ENCODE measurements at places on chromosomes 6 and 20.

DNA sequence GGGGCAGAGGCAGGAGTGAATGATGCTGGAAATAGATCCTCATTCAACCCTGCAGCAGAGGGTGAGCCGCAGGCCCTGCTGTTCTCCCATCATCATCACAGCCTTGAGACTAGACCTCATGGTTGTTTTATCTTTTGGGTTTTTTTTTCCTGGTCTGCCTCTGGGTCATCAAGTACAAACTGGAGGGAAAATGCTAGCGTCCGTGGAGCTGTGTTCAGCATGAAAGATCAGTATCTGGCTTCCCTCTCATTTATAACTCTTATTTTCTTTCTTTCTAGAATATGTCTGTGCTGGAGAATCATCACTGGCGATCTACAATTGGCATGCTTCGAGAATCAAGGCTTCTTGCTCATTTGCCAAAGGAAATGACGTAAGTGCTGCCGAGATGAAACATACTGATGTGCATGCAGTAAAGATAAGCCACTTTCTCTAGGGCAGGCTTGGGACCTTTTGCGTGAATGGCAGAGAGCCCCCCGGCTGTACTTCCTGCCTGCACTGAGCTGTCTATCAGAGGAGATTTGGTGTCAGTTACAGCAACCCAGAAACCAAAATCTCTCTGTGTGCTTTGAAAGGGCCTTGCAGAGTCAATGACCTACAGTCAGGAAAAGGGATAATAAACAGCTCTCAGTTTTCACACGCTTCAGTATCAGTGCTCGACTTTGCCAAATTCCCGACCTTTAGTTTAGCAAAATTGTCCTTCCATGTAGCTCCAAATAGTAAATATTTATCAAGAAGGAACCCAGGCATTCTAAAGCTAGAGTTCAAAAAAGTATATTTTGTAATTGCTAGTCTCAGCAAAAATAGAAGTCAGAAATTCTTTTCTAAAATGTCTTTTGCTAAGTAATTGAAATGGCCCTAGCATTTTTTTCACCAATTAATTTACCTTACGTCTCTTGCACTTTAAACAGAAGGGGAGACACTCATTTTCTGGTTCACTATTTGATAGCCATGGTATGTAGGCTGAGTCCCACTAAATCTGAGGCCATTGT is 76.3 kb downstream of the MTFR2 start:
- no peak for DNase-seq

GRCh38 chr6:53526000-53526399 is 18.9 kb downstream of the GCLC start:
- DNase-seq, result no peak

- no peak for DNase-seq
Observed at GRCh38 chr20:18313411-18313810, 25.1 kb downstream of the ZNF133 start.

GRCh38 chr6:169019727-169020491 is 233.7 kb downstream of the THBS2 start:
- no peak for DNase-seq

GRCh38 chr6:95690328-95690727 is 113.0 kb downstream of the MANEA start:
- DNase-seq, result no peak

GRCh38 chr6:46044881-46045617 is 29.4 kb upstream of the CLIC5 start:
- DNase-seq, result peak; percentile 64

- no peak for DNase-seq
Observed at GRCh38 chr6:166143011-166143410, 24.6 kb downstream of the TBXT start.

DNA sequence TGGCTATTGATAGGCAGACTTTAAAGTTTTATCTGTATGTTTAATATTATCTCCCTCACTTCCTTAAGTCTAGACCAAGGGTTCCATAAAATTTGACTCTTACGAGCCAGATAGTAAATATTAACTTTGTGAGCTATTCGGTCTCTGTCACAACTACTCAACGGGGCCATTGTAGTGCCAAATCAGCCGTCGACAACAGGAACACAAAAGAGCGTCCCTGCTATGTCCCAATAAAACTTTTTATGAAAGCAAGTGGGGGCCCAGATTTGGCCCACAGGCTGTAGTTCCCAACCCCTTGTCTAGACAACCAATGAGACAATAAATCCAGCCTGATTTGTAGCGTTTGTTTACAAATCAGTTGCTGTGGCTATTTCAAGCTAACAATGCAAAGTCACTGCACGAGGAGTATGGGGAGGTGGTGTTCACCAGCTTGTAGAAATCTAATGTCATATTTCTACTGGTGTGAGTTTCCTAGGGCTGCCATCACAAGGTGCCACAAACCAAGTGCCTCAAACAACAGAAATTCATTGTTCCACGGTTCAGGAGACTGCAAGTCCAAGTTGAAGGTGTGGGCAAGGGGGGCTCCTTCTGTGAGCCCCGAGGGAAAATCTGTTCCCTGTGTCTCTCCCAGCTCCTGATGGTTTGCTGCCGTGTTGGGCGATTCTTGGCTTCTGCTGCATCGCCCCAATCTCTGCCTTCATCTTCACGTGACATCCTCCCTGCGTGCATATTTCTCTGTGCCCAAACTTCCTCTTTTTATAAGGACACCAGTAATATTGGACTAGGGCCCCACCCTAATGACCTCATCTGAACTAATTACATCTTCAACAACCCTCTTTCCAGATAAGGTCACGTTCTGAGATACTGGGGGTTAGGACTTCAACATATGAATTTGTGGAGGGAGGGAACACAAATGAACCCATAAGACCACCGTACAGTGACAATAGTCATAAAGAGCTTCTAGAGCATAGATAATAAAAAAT is 356.0 kb upstream of the JARID2 start:
- DNase-seq, result no peak

GRCh38 chr6:47247227-47247797 is 62.4 kb downstream of the TNFRSF21 start:
- no peak for DNase-seq

DNA sequence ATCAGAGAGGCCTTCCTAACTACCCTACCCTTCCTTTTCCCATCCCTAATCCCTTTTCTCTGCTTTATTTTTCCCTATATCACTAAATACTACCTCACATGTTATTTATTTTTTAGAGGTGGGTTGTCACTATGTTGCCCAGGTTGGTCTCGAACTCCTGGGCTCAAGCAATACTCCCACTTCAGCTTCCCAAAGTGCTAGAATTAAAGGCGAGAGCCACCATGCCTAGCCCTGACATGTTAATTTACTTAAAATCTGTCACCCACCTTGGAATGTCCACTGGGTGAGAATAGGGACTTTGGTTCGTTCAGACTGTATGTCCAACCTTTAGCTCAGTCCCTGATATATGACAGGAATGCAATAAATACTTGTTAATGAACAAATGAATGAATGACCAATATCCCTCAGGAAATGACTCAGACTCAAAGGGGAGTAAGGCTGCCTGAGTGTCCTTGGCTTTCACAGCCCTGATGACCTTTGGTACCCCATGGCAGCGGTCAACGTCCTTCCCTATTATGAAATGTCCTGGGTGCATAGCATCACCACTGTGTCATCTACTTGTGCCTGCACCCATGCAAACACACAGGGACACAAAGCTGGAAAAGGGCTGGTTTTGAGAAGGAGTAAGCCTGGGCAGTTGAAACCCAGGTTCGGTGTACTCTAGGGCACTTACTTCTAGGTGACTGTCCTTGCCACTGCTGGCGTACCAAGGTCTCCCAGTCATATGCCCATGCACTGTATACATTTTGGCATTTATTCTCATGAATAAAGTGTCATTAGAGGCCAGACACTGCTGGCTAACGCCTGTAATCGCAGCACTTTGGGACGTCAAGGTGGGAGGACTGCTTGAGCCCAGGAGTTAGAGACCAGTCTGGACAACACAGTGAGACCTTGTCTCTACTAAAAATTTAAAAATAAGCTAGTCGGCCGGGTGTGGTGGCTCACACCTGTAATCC is 26.5 kb downstream of the BCL2L1 start:
- no peak for DNase-seq

DNA sequence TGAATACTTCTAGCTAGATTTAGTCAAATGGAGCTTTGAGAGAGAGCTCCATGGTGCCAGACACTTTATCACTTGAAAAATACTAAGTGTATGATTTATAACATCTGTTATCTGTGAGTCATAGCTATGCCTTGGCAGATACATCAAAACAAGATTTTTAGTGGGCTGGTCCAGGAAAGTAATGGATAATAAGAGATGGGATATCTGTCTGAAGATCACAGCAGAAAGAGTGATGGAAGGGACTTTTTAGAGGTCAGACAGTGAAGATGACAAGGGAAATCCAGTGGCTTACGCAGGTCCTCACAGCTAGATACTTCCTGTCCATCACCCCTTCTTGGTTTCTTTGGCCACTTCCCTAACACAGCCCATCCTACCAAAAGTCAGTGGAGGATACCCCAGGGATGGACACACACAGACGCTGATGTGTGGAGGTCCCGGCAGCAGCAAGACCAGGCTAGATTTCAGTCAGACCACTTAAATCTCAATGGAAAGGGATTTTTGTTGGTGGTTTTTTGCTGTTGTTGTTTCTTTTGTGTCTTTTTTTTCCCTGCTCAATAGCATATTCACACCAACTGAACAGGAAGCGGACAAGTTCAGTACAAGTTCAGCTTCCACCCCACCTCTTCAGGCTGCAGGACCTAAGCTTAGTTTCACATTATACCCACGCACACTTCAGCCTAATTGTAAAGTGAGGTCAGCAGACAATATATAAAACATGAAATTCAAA is 209.3 kb downstream of the ALDH8A1 start:
- no peak for DNase-seq

GRCh38 chr20:6347916-6348315 is 225.1 kb upstream of the FERMT1 start:
- no peak for DNase-seq

GRCh38 chr6:68740828-68741500 is 105.9 kb downstream of the ADGRB3 start:
- DNase-seq, result no peak

DNA sequence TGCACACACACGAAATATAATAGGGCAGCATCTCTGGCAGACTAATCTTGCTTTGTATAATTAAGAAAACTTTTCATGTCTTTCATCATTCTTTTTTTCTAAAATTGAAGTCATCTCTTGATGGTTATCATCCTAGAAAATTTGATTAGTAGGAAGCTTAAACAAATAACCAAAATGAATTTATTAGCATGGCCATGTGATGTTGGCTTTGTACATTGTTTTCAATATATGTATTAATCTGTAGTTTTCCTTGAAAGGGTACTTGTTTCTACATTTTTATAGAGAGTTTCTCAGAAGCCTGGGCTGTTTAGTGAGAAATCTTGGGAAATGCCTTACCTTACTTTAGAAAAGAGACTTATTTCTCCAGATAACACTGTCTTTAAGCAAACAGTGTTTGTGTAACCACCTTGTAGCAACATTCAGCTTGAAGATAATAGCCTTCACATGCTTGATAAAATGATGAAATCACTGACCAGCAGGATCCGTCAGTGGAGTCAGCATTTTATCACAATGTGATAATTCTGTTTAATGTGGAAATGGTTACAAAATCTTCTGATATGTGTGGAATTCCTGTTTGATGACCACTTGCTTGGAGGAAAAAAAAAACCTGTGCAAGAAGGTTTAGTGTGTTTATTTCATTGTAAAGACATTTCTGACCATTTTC is 147.8 kb downstream of the MACROD2 start:
- no peak for DNase-seq

DNA sequence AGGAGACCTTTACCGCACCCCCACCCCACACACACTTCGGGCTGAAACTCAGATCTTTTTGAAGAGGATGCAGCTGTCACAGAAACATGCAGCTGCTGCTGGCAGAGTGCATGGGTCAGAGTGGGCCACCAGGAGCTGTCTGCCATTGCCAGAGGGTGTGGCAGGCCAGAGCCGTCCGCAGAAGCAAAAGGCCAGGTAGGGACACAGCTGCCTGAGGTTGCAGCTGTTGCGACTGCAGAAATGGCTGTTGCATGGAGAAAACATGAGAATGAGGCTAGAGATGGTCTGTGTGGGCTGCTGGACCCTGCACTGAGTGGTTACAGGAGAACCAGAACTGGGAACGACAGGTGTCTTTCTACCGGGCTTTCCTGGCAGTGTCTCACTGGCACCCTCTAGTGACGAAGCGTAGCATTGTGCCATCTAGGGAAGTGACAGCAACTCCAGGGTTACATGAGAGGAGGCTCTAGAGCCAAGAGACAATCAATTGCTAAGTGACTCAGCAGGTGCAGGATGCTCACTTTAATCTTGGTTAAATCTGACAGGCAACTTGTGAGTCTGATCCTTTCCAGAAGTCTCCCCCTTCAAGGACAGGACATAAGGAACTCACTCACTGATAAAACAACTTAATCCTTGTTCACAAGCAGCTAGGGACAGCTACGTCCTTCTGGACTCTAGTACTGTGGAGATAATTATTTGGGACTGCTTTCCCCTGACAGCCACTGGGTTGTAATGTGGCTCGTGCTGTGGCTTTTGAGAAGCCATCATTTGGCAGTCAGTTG is 29.1 kb upstream of the SERPINB9 start:
- peak; percentile 64 for DNase-seq

GRCh38 chr20:50428097-50428828 is 81.9 kb upstream of the PTPN1 start:
- DNase-seq, result no peak

DNA sequence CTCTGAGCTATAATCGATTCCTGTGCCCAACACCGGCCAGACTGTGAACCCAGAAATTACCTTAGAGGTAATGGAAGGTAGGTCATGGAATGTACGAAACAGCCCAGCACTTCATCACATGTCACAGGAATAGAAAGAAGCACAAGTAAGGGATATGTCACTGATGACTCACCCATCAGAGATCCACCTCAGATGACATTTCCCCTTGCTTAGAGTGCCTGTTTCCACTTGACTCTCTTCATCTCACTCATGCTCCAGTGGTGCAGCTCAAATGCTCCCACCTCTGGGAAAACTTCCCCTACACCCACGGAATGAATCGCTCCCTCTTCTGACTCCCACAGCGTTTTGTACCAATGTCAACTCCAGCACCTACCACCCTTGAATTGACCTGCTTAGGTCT is 381.6 kb upstream of the CNR1 start:
- no peak for DNase-seq

DNA sequence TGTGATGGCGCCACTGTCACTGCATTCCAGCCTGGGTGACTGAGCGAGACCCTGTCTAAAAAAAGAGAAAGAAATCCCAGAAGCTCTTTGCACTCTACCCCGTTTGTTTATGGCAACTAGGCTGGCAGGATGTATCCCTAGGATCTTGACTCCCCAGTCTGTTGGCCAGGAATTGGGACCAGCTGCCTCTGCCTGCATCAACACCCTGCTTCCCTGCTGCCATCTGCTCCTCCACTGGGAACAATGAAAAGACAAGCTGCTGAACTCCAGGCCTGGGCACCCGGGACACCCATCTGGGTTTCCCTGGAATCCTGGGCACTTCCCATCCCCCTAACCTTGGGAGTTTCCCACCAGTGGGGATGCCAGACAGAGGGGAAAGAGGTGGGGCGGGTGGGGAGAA is 64.9 kb downstream of the CPNE5 start:
- DNase-seq, result no peak

DNA sequence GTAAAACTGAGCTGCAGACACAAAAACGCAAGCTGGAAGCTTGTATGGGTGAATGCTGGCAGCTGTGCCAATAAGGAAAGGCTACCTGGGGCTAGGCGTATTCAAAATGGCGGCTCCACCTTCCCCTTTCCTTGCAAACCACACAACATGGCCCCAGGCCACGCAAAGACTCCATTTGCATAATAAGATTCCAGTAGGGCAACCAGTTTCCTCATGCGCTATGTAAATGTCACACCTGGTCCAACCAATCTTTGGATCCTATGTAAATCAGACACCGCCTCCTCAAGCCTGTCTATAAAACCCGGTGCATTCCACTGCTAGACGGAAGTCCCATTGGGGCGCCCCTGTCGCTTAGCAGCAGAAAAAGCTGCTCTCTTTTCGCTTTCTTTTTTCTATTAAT is 505.9 kb upstream of the BTBD3 start:
- no peak for DNase-seq

GRCh38 chr6:41561416-41561815 is 15.2 kb downstream of the FOXP4 start:
- no peak for DNase-seq
